T-helper 1 cell treated with Interleukin-12 subunit alpha and Interleukin-12 subunit beta and Interleukin-4 antibody, amounts not matched to agents 30 ng/mL and 1 ng/mL, for 36 hours (primary cell): ENCODE measurements at places on chromosomes 2 and 18. TPM values are rescaled to one million over a fixed set of nuclear protein-coding genes. Genes with fewer than 3 reads are reported as not detected.

Gene DYSF
- total RNA-seq = 0.12 and 0.17 TPM in 2 replicates

Gene UPP2
- 0.07 TPM in 1 of 2 replicates, not detected in the other for total RNA-seq

Gene HMSD
- total RNA-seq = 10.0 and 14.6 TPM in 2 replicates

Gene KCNS3
- not detected in 2 replicates for total RNA-seq

Gene LOXHD1
- total RNA-seq = 0.05 TPM in 1 of 2 replicates, not detected in the other

Gene TLX2
- 1.2 and 1.6 TPM in 2 replicates for total RNA-seq

Gene CDH2
- 0.27 and 0.61 TPM in 2 replicates for total RNA-seq

Gene PLA2R1
- not detected in 2 replicates for total RNA-seq
